ENCODE measurements at places on chromosomes 12 and 14.

DNA sequence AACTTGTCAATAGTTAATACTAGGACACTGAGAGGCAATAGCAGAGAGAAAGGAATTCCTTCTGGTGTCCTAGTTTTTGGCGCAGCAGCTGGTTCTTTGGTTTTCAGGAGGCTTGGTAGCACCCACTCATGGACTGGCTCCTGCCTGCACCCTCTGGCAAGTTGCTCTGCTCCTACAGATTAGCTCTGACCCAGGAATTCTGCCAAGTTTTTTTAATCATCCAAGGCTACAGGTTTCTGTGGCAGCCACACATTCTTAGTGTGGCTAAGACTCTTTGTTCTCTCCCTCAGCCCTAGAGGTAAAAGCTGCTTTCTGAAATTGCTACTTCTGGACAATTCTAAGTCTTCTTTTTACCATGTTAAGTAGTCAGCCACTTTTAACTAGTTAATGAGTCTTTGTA is 72.0 kb upstream of the FKBP4 start:
- DNase-seq, result no peak

- peak; percentile 21 for DNase-seq
These were observed 21.1 kb downstream of the GSC start for GRCh38 chr14:94748667-94749347.

- no peak for DNase-seq
These were observed 689.5 kb upstream of the MGAT4C start for GRCh38 chr12:86945685-86946196.

- DNase-seq, result no peak
These were observed 284.9 kb downstream of the RAD51B start for GRCh38 chr14:68104518-68104917.

GRCh38 chr14:30330445-30330844 is 228.5 kb upstream of the G2E3 start:
- DNase-seq, result no peak

DNA sequence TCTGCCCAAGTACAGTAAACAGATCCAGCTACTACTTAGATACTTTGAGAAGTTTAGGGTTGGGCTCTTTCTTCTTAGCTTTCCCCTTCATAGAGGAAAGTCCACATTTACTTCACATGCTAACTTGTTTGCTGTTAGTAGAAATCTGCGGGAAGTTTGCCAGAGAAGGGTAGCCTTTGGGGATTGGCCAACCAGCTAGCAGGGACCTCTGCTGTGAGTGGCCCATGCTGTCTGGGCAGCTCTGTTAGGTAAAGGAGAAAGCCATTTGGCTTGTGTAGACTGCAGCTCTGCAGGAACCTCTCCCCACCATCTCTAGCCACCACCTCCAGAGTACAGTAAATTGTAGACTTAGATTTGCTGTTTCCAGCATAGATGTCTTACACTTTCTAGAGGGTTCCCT is 193.9 kb downstream of the RGS6 start:
- DNase-seq, result no peak

- DNase-seq, result no peak
These were observed 489 bp downstream of the CEP290 start for GRCh38 chr12:88141425-88141773.

DNA sequence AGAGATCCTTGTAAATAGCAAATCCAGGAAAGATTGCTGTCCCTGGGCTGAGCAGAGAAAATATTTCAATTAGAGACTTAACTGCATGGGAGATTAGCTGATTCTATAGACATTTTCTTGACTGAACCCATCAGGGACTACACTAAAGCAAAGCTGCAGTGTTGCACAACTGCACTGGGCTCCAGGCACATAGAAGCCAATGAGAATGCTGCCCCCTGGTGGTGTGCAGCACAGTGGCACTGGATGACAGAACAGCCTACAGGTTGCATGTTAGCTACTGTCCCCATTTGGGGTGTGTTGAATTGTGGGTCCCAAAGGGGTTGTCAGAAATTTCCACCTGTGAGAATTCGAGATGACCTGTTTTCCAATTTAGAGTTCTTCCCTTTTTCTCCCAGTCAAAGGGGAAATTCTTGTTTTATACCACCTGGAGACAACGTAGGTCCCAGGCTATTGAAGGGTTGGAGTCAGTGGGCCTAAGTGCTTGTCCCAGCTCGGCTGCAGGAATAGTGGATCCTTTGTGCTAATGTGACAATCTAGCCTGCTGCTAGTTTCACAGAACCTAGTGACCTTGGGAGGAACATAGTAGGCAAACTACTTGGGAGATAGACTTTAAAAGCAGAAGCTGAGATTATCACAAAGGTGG is 114.7 kb downstream of the SLC8A3 start:
- DNase-seq, result peak; percentile 61

GRCh38 chr14:68199554-68200151 is 380.1 kb downstream of the RAD51B start:
- DNase-seq, result no peak

GRCh38 chr12:15364221-15365160 is 42.2 kb downstream of the PTPRO start:
- DNase-seq, result no peak

GRCh38 chr12:14157088-14157747 is 175.8 kb upstream of the GRIN2B start:
- DNase-seq, result no peak

- no peak for DNase-seq
These were observed 113.1 kb upstream of the RASSF8 start for GRCh38 chr12:25845415-25845814.
